ENCODE measurements at places on chromosomes 6 and 20.

GRCh38 chr20:14820771-14821170 lies 483.4 kb upstream of the FLRT3 start:
- DNase-seq = no peak

- no peak for DNase-seq
Measured at GRCh38 chr6:143894655-143895054, 30.4 kb downstream of the ZC2HC1B start.

GRCh38 chr6:31652925-31653724 lies 664 bp upstream of the BAG6 start:
- DNase-seq = no peak

- no peak for DNase-seq
Measured at GRCh38 chr6:56403745-56404144, 156.4 kb upstream of the COL21A1 start.

GRCh38 chr6:88556663-88557062 lies 390.5 kb upstream of the CNR1 start:
- no peak for DNase-seq

DNA sequence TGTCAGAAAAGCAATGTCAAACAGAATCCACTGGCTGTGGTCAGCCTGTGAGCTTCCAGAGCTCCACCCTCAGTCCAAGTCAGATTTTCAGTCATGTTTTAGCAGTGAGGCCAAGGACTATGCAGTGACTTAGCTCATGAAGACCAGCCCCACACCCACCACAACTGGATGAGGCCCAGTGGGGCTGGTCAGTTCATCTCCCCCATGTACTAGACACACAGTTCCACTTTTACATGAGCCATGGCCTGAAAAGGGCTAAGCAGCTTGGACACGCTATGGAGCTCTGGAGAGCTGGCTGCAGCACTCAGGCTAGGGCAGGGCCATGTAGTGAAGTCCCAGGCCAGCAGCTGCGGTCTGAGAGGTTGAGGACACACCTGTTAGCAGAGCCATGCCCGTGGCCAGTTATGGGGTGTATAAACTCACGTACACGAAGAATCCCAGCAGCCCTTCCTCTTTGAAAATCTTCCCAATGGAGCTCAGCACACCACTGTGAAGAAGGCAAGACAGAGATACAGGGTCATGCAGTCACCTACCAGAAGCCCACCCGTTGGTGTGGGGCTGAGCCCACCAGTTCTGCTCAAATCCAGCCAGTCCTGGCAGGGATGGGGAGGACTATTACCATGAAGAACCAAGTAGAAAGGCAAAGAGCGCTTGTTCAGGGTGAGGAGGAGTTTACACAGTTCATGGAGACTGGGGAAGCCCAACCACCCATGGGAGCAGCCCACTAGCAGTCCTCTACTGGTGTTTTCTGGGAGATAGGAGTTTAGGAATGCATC lies 10.6 kb downstream of the MTCH1 start:
- DNase-seq = no peak

GRCh38 chr20:43241057-43241702 lies 51.5 kb upstream of the PTPRT start:
- no peak for DNase-seq

GRCh38 chr6:116888732-116889360 lies 11.8 kb downstream of the RFX6 start:
- no peak for DNase-seq
